Inflammatory macrophage (primary cell): ENCODE measurements at places on chromosomes 13 and 19.

DNA sequence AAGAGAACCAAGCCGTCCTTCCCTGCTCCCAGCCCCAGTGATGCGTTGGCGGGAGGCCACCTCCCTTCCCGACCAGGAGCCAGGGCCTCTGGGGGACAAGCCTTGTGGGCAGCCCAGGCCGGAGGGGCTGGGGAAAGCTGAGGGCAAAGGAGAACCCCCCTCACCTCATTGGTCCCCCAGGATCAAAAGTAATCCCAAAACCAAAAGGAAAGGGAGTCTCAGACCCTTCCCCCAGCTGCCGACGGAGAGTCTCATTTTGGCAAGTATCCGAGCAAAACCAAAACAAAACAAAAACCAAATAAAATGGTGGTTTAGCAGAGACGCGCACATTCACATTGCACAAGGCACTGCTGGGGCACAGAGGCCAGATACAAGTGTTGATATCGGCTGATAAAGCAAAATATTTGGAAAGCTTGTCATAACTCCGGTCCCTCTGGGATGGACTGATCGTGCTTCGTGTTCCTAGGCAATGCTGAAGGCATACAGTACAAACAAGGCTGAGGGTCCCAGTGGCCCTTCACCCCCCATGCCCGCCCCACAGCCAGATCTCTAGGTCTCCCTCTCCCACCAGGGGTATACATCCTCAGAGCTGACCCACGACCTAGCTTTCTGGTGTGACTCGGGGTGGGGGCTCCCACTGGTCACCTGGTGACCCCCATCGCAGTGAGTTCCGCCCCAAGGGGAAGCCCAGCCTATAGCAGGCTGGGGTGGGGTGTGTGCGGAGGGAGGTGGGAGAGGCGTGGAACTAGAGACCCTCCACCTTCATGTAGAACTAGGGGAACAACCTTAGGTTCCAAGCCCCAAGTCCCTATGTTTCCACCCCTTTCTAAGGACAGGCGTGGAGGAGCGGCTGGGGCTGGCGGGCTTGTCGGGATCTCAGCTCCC is 2.1 kb downstream of the CEBPA start:
- peak; percentile 33 for DNase-seq

GRCh38 chr19:3403489-3404323 is 37.3 kb downstream of the NFIC start:
- DNase-seq = no peak

GRCh38 chr13:72473321-72473720 is 254.1 kb downstream of the MZT1 start:
- DNase-seq = no peak

- no peak for DNase-seq
These were observed 30.2 kb upstream of the TRPC4 start for GRCh38 chr13:37899753-37900152.

DNA sequence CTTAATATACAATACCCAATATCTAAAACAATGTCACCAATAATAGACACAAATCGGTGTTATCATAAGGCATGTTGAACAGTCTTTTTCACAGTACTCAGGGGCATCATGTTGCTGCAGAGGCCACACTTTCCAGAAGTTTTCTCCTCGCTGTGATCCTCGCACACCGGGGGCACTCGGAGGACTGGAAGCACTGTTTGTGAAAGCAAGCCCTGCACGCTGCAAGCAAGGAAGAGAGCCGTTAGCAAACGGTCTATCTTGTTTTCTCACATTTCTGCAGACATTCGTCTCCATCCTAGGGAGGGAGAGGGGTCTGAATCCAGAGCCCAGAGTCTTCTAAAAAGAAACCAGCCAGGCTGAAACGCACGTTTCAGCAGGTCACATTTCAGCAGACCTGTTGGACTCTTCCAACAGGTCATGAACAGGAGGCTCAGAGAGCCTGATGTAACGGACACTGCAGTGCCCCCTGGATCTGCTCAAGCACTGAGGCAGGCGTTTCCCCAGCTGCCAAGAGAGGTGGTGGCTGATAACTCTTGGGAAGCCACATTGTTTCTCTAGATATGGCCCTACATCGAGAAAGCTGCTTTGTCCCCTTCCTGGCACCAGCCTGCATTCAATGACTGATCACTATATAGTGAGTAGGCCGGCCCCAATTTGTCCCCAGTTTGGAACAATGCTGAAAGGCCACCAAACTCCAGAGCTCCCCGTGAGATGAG is 43.6 kb downstream of the RUBCNL start:
- no peak for DNase-seq

GRCh38 chr13:60620611-60621395 is 223.8 kb downstream of the TDRD3 start:
- DNase-seq = no peak

- DNase-seq = peak; percentile 82
These were observed 36.0 kb upstream of the NEK3 start for GRCh38 chr13:52195401-52195837.

- DNase-seq = no peak
These were observed 19.0 kb downstream of the TSHZ3 start for GRCh38 chr19:31330237-31330636.

GRCh38 chr13:78603240-78603957 is at the start of gene POU4F1:
POU4F1 (minus strand) TSS chr13:78603552; CDS start chr13:78603326, 226 bp downstream.
- DNase-seq = no peak

- peak; percentile 65 for DNase-seq
These were observed 70.3 kb downstream of the DHRS12 start for GRCh38 chr13:51733374-51734298.

GRCh38 chr13:102984210-102984609 is 82.0 kb downstream of the SLC10A2 start:
- DNase-seq = no peak

DNA sequence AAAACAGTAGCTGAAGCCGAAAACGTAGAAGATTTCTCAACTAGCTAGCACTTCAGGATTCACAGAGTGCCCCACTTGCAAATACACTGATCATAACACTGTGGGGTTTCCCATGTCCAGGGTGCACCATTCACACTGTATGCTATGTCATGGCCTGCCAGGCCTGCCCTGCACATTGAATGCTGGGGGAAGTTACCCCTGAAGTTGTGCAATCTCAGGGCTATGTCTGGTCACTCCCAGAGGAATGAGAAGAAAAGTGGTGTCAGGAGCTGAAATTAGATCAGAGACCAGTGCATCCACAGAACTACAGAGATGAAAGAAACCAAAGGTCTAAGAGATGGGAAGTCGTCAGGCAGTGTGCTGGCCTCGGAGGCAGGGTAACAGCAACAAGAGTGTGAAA is 196.8 kb downstream of the RAP2A start:
- DNase-seq = no peak

DNA sequence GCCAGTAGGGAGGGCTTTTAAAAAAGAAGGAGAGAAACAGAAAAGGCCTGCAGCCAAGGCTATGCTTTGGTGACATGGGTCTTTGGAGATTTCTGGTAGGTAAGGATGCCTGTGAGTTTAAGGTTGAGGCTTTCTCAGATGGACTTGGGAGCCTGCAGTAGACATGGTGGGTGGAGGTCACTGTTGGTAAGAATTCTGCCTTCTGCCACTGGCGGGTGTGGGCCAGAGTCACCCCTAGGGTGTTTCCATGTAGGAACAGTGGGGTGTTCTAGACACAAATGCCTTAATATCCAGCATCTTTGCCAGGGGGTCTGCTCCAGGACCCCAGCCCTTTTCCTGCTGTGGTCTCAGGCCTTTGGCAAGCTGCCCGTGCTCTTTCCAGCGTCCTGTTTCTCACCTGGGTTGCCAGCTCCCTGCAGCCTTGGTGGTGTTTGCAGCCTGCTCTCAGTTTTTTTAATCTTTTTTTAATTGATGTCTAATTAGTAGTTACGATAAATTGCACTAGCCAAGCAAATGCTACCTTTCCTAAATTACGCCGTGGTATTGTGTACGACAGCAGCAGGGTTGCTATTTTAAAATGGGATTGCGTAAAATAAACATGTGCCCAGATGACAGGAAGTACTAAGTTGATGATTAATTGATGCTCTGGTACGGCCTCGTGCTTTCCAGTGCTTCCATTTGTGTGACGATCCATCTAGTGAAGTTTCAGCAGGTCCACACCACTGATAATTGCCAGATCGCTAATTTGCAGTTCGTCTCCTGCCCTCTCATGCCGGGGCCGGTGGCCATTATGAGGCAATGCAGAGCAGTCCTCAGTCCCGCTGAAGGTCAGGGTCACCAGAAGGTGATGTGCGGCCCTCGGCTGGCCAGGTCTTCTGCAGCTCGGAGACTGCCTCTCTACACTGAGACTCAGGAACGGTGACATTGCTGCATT is 35.3 kb upstream of the NPAS1 start:
- peak; percentile 80 for DNase-seq

GRCh38 chr13:21970172-21970571 is 299.3 kb downstream of the FGF9 start:
- no peak for DNase-seq

DNA sequence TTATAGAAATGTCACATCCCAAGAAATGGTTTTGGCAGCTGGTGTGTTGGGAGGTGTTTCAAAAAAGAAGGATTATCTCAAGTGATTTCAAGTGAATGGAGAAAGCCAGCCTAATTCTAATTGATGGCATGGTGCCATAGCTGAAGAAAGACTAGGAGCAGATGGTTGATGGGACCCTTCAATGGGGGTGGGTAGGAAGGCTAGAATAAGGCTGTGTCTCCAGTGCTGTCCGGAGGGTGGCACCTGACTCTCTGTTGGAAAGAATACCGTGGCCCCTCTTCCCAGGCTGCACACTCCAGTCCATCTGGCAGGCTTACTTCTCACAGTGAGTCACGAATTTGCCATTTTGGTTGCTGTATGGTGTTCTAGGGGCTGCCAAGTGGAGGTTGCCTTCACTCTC is 51.0 kb upstream of the GPR12 start:
- DNase-seq = no peak

DNA sequence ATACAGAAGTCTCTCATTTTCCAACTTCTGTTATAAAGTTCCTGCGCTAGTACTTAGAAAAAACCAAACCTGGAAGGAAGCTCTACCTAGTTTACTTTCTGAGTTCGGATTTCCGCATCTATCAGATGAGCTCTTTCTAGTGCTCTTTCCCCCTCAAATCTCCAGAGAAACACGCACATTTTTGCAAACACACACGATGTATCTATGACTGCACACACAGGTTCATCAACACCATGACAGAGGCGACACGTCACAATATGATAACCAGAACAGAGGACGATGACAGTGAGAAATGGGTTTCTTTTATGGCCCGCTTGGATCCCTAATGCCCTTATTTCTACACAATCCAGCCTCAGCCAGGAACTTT is 629 bp upstream of the LRRC63 start:
- DNase-seq = peak; percentile 48

GRCh38 chr19:7109678-7110289 is 40.3 kb downstream of the ZNF557 start:
- DNase-seq = no peak

DNA sequence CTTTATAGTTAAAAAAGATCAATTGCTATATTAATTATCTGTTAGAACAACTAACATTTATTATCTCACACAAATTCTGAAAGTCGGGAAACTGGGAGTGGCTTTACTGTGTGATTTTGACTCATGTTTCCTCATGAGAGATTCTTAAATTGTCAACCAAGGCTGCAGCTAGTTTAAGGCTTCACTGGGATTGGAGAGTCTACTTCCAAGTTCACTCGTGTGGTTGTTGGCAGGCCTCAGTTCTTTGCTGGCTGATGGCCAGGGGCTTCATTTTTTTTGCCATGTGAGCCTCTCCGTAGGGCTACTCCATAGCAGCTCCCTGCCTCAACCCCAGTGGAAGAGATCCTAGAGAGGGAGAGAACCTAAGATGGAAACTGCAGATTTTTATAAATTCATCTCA is 24.5 kb upstream of the LPAR6 start:
- peak; percentile 52 for DNase-seq

GRCh38 chr19:35757231-35757748 is 461 bp upstream of the HSPB6 start:
- no peak for DNase-seq

GRCh38 chr13:30268673-30269072 is 38.7 kb downstream of the KATNAL1 start:
- DNase-seq = no peak

- DNase-seq = peak; percentile 89
These were observed at the start of gene ZNF382 for GRCh38 chr19:36605101-36605876. ZNF382 (plus strand) TSS chr19:36605313; CDS start chr19:36609915, 4,602 bp downstream.

- no peak for DNase-seq
These were observed 56.1 kb downstream of the KCNRG start for GRCh38 chr13:50071379-50071778.

GRCh38 chr13:40069173-40070044 is 413.9 kb downstream of the COG6 start:
- DNase-seq = peak; percentile 59

DNA sequence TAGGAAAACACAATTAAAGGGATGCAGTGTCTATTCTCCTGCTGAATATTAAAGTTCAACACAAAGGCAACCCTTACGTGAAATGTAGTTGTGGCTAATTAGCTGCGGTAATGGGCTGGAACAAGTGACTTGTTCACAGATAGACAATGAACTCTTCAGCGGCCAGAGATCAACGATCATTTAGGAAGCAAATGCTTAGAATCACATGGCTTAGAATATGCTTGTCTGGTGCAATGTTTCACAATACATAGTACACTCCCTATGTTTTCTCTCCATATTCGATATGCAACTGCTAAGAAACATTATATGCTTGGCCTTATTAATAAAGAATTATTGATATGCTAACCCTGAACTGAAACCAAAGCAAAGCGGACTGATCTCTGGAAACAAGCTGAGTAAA is 25.7 kb upstream of the MTUS2 start:
- DNase-seq = no peak

GRCh38 chr19:38744298-38744681 is at the start of gene CAPN12:
CAPN12 (minus strand) TSS chr19:38744474; CDS start chr19:38744165, 309 bp downstream.
- no peak for DNase-seq

GRCh38 chr13:45086484-45086883 is 33.8 kb upstream of the GTF2F2 start:
- DNase-seq = no peak

GRCh38 chr13:101331731-101332130 is 84.6 kb downstream of the NALCN start:
- no peak for DNase-seq

- DNase-seq = no peak
These were observed 38.3 kb downstream of the GPR12 start for GRCh38 chr13:26722321-26722720.

DNA sequence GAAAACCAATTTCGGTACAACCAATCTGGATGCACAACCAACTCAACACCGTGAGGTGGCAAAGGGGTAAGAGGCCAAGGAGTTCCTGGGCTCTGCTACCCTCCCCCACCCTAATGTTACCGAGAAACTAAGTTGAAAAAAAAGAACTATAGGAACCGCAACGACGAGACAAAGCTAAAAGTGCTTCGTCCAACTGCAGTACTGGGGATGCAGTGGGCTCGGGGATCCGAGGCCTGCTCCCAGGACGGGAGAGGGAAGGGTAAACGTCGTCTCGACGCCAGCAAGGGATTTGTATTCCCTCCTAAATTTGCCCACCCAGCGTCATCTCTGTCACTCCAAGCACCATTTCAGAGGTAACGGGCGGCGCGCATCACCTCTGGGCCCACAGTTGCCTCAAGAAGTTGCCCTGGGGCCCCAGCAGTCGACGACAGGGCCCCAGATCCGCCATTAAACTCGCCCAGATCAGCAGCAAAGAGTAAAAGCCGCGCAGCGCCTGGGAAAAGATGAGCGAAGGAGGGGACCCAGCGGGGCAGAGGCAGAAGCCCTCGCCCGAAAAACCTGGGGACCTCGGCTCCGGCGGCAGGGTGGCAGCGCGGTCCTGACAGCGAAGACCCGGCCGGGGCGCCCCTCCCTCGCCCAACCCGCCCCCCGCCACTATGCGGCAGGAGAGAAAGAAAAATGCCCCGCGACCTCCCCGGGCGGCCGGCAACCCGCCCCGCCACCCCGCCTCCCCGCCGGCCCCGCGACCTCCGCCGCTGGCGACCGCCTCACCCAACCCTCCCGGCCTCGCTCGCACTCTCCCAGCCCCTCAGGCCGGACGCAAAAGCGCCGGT is 752 bp downstream of the ZMYM5 start:
- DNase-seq = peak; percentile 12

GRCh38 chr13:79393564-79394249 is 12.3 kb downstream of the RBM26 start:
- DNase-seq = peak; percentile 37

GRCh38 chr13:30004204-30004603 is 153.8 kb upstream of the UBL3 start:
- DNase-seq = peak; percentile 44
